H9 (cell line): ENCODE measurements at places on chromosomes 12 and 14. TPM values are rescaled to one million over a fixed set of nuclear protein-coding genes. Genes with fewer than 3 reads are reported as not detected.
A peak's percentile ranks its signal among the peaks of the same experiment; 100 is the strongest.

Gene OTOGL
- total RNA-seq, result 0.11 and 0.24 TPM in 2 replicates

Gene RIPK3
- 0.35 TPM in 1 of 2 replicates, not detected in the other for total RNA-seq

Gene SCN8A
- total RNA-seq, result 13.7 and 15.2 TPM in 2 replicates

Gene LUM
- total RNA-seq, result not detected in 2 replicates

Gene CLEC4E
- 0.18 TPM in 1 of 2 replicates, not detected in the other for total RNA-seq

Gene CIT
- 55.3 and 57.3 TPM in 2 replicates for total RNA-seq

Gene TMTC1
- total RNA-seq, result 16.1 TPM in 2 replicates

Gene PIWIL1
- not detected in 2 replicates for total RNA-seq

Gene SIX6
- total RNA-seq, result not detected in 2 replicates

Gene HCAR3
- total RNA-seq, result not detected in 2 replicates

Gene DACT1
- 4.4 and 4.6 TPM in 2 replicates for total RNA-seq

Gene BEGAIN
- 2.6 and 2.7 TPM in 2 replicates for total RNA-seq

Gene SIX4
- total RNA-seq, result 26.5 and 28.9 TPM in 2 replicates

- H3K4me3 ChIP-seq, result no peak overlapping the region
- no peak for DNase-seq
- no peaks in the 10 kb centered on the region for H3K27me3 ChIP-seq
- H3K4me1 ChIP-seq, result no peaks in the 10 kb centered on the region
- no peaks in the 10 kb centered on the region for H3K36me3 ChIP-seq
Observed at GRCh38 chr14:80152166-80152565, 59.1 kb downstream of the DIO2 start.

- H3K4me3 ChIP-seq, result no peak overlapping the region
- H3K27me3 ChIP-seq, result no peaks in the 10 kb centered on the region
- H3K27ac ChIP-seq, result no peak overlapping the region
- peaks cover 52% of the 10 kb centered on the region for H3K36me3 ChIP-seq
Observed at GRCh38 chr12:132803888-132804287, 24.8 kb downstream of the GOLGA3 start.

GRCh38 chr12:153080-153746 is 60.7 kb downstream of the SLC6A12 start:
- no peak overlapping the region for H3K27ac ChIP-seq

DNA sequence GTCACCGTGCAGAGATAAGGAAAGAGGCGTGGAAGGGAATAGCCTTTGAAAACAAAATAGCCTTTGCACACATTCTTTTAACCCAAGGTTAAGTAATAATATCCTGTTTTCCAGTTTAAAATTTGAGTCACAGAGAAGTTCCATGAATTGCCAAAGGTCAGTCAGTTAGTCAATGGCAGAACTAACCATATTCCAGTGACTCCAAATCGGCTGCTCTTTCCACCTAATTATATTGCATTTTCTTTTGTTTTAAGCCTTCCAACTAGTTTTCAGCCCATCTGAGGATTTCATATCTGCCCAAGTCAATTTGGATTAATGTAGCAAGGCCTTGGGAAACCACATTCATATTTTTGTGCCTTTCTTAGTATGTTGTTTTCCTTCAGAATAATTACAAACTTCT is 373.0 kb downstream of the CCDC91 start:
- H3K4me3 ChIP-seq, result no peak overlapping the region
- H3K27me3 ChIP-seq, result no peaks in the 10 kb centered on the region
- DNase-seq, result no peak
- H3K4me1 ChIP-seq, result no peaks in the 10 kb centered on the region

DNA sequence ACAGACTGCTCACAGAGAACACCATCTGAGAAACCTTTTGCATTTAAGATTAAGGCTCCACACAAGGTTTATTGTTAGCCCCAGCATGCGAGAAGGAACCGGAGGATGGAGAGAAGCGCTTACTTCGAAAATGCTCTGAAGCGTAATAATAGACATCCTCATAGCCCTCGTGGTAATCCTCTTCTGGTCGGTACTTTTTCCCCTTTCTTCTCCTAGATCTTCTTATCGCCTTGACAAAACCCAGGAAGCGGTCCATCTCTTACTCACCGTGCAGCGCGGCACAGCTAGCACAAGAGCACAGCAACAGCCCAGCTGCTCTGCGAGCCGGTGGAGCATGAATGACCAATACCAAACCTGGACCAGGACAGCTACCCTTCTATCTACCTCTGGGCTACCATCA is 125.1 kb upstream of the GRIP1 start:
- H3K27ac ChIP-seq, result no peak overlapping the region
- peaks cover 7% of the 10 kb centered on the region; the same call in 1 of the 2 replicates for H3K4me1 ChIP-seq
- peak overlapping the region; percentile 1 for H3K4me3 ChIP-seq
- no peaks in the 10 kb centered on the region for H3K36me3 ChIP-seq

DNA sequence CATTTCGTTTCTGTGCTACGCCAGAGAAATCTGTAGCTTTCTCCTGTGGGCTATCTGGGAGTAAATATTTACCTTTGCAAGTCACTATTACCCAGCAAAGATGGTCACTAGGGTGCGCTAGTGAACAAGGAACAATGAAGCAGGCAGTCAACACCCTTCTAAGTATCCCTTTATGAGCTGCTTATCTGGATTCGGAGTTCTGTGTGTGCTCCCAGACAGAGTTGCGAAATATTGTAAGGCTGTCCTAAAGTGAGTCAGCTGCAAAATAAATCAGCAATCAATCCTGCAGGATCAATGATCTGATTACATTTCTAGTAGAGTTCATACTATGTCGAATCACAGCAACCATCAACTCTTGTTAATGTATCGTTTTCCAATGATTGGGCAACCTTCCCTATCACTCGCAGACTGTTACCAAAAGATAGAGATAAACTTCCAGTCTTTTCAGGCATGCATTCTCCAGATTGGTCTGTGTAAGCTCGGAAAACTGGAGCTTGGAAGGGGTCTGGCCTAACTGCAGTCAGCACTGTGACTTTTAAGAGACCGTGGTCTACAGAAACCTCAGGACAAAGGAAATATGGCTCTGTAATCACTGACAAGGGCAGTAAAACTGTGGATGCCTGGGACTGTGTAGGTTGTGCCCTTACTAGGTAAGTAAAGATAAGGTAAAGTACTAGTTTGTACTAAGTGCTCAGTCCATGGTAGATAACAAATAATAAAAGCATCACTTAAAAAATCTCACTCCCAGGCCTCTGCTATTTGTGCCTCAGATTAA is 133.5 kb downstream of the KCNK10 start:
- peak; percentile 80 for DNase-seq
- H3K27me3 ChIP-seq, result no peaks in the 10 kb centered on the region
- no peak overlapping the region for H3K27ac ChIP-seq

- H3K36me3 ChIP-seq, result peaks cover 28% of the 10 kb centered on the region
- DNase-seq, result no peak
- no peak overlapping the region for H3K4me3 ChIP-seq
- H3K27me3 ChIP-seq, result peaks cover 18% of the 10 kb centered on the region; the same call in 1 of the 2 replicates
Observed at GRCh38 chr12:57723630-57723962, 14.9 kb downstream of the AGAP2 start.

GRCh38 chr14:96125536-96125935 is 79.1 kb upstream of the BDKRB2 start:
- no peaks in the 10 kb centered on the region for H3K4me1 ChIP-seq
- no peak overlapping the region for H3K27ac ChIP-seq
- H3K36me3 ChIP-seq, result no peaks in the 10 kb centered on the region
- DNase-seq, result no peak

- no peaks in the 10 kb centered on the region for H3K27me3 ChIP-seq
- H3K4me1 ChIP-seq, result no peaks in the 10 kb centered on the region
- H3K27ac ChIP-seq, result no peak overlapping the region
- no peaks in the 10 kb centered on the region for H3K36me3 ChIP-seq
Observed at GRCh38 chr12:68370006-68370590, 37.9 kb upstream of the MDM1 start.

GRCh38 chr14:94407906-94408305 is 19.5 kb upstream of the SERPINA1 start:
- no peak overlapping the region for H3K27ac ChIP-seq
- DNase-seq, result no peak
- no peaks in the 10 kb centered on the region for H3K27me3 ChIP-seq
- H3K4me1 ChIP-seq, result no peaks in the 10 kb centered on the region; the same call in 1 of the 2 replicates
- peaks cover 2% of the 10 kb centered on the region; the same call in 2 of the 3 replicates for H3K36me3 ChIP-seq

DNA sequence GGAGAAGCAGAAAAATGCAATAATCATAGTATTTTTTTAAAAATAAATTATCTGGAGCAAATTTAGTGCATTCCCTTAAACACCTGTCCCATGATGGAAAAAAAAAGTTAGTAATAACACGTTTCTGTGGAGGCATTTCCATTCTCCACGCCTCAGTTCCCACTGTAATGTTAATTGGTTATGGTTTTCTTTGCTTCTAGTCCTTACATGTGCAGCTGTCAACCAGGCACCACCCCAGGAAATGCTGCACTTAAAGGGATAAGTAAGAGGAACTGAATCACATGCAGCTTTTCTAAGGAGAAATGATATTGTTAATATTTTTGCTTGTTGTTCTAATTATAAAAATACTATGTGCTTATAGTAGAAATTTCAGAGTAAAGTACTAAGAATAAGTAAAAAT is 240.3 kb downstream of the ZFP36L1 start:
- DNase-seq, result no peak
- H3K4me3 ChIP-seq, result no peak overlapping the region
- H3K4me1 ChIP-seq, result peaks cover 16% of the 10 kb centered on the region
- H3K36me3 ChIP-seq, result no peaks in the 10 kb centered on the region
- H3K27ac ChIP-seq, result no peak overlapping the region

GRCh38 chr14:68512088-68512487 is 280.8 kb downstream of the ZFP36L1 start:
- H3K36me3 ChIP-seq, result no peaks in the 10 kb centered on the region
- H3K27me3 ChIP-seq, result no peaks in the 10 kb centered on the region
- H3K27ac ChIP-seq, result no peak overlapping the region

- no peak for DNase-seq
- no peak overlapping the region for H3K27ac ChIP-seq
Observed at GRCh38 chr14:98578204-98578603, 693.8 kb downstream of the BCL11B start.

DNA sequence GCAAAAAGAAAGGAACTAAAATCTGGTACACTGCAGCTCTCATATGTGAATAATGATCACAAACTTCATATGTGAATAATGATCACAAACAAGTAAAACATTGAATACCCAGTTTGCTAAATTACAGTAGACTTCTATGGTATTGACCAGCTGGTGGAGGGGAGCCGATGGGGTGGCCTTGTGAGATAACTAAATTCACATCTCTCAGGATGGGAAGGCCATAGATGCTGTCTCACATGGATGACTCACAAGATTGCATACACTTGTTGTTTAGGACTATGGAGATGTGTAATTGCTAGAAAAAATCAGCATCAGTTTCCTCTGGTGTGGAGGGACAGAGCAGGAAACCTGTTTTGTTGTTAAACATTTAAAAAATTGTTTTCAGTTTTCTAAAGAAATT is 49.2 kb downstream of the ACACB start:
- H3K27ac ChIP-seq, result no peak overlapping the region
- H3K4me3 ChIP-seq, result no peak overlapping the region
- peaks cover 17% of the 10 kb centered on the region for H3K36me3 ChIP-seq

DNA sequence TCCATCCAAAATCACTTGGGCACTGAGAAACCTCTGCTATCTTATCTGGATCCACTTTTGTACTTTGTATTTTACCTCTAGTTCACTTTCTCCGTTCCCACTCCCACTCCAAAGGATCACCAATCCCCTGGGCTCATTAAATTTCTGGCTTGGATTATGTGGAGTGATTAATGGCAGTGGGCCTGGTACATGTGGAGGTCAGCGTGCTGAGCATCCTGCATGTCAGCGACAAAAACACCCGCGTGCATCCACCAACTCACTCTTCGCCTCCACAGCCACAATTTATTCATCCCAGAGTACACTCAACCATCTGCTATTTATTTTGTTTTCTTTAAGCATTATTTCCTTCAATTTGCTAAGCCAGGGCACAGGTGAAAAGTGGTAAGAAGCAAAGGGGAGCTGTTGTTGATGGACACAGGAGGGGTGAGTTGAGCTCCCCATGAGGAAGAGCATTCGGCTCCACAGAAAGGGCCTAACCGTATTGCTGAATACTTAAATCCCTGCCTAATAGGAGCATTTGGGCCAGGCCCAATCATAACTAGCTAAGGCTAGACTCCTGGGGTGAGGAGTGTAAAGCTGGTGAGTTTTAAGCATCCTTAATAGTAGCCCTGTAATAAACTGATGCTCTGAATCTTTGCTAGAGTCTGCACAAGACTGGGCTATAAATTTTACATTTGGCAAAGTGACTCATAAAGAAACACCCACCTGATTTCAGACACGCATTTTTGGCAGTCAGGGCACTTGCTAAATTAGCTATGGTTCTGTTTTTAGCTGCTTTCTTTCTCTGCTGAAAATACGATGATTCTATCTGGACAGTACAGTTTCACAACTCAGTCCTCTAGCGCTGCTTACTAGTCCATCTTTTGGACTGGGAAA is 137.8 kb downstream of the SLC25A21 start:
- no peak overlapping the region for H3K4me3 ChIP-seq
- no peaks in the 10 kb centered on the region for H3K27me3 ChIP-seq
- H3K4me1 ChIP-seq, result peaks cover 8% of the 10 kb centered on the region
- H3K27ac ChIP-seq, result no peak overlapping the region
- no peaks in the 10 kb centered on the region for H3K36me3 ChIP-seq

GRCh38 chr12:2324387-2324786 is 271.6 kb downstream of the CACNA1C start:
- H3K4me1 ChIP-seq, result no peaks in the 10 kb centered on the region
- no peak for DNase-seq
- H3K36me3 ChIP-seq, result no peaks in the 10 kb centered on the region
- H3K27me3 ChIP-seq, result no peaks in the 10 kb centered on the region

- H3K27ac ChIP-seq, result no peak overlapping the region
- H3K27me3 ChIP-seq, result no peaks in the 10 kb centered on the region
- no peak for DNase-seq
- no peaks in the 10 kb centered on the region for H3K4me1 ChIP-seq
- H3K36me3 ChIP-seq, result peaks cover 2% of the 10 kb centered on the region
Observed at GRCh38 chr12:121603581-121603980, 22.7 kb upstream of the ORAI1 start.

GRCh38 chr12:102883204-102883799 is 33.7 kb downstream of the PAH start:
- DNase-seq, result peak; percentile 74
- no peaks in the 10 kb centered on the region for H3K36me3 ChIP-seq
- H3K27ac ChIP-seq, result no peak overlapping the region
- no peak overlapping the region for H3K4me3 ChIP-seq
- H3K4me1 ChIP-seq, result no peaks in the 10 kb centered on the region

DNA sequence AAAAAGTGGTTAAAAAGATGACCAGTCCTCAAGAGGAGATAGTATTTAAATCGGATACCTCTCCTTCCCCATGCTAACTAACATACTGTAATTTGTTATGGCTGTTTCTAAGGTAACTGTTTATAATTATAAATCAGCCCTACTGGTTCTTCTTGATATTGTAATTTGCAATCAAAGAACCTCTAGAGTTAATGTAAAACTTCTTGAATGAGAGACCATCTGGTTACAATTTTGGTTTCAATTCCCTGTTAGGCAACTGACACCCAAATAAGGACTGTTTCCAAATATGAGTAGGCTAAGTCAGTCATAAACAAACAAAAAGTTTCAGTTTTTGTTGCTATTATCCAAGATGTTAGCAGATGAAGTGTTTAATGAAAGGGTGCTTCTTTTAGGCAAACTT is 120.2 kb upstream of the DNM1L start:
- H3K27me3 ChIP-seq, result no peaks in the 10 kb centered on the region
- peaks cover 28% of the 10 kb centered on the region for H3K36me3 ChIP-seq
- no peak overlapping the region for H3K27ac ChIP-seq
- H3K4me3 ChIP-seq, result no peak overlapping the region
- no peak for DNase-seq

- H3K36me3 ChIP-seq, result peaks cover 57% of the 10 kb centered on the region
- no peak for DNase-seq
- no peak overlapping the region for H3K27ac ChIP-seq
- H3K27me3 ChIP-seq, result no peaks in the 10 kb centered on the region
Observed at GRCh38 chr12:111471236-111471635, 65.5 kb downstream of the SH2B3 start.

GRCh38 chr14:104726600-104727451 is 2.8 kb downstream of the ADSS1 start:
- no peak for DNase-seq
- no peaks in the 10 kb centered on the region; the same call in 1 of the 2 replicates for H3K27me3 ChIP-seq
- no peaks in the 10 kb centered on the region for H3K4me1 ChIP-seq
- no peak overlapping the region for H3K4me3 ChIP-seq
- H3K36me3 ChIP-seq, result no peaks in the 10 kb centered on the region
